Temporal lobe (tissue), 4 donors: ENCODE measurements at places on chromosomes 6 and 20. TPM values are rescaled to one million over a fixed set of nuclear protein-coding genes. Genes with fewer than 3 reads are reported as not detected.

Gene SCRT2
- total RNA-seq, result 4.7 TPM

Gene COL11A2
- 1.2 TPM for total RNA-seq

Gene BFSP1
- 0.49 TPM for total RNA-seq

Gene ABHD16A
- 40.3 TPM for total RNA-seq

Gene ASIP
- total RNA-seq, result not detected

Gene SNRPB2
- 46.7 TPM for total RNA-seq

Gene STX11
- 0.49 TPM for total RNA-seq

Gene TRIM40
- not detected for total RNA-seq

Gene EDN3
- total RNA-seq, result 2.2 TPM

Gene PRICKLE4
- total RNA-seq, result 0.49 TPM

Gene PRPH2
- 3.4 TPM for total RNA-seq

Gene SCGN
- 30.7 TPM for total RNA-seq

Gene MATN4
- total RNA-seq, result not detected

Gene MYB
- 2.5 TPM for total RNA-seq

Gene FLRT3
- 46.0 TPM for total RNA-seq

Gene TRIM15
- not detected for total RNA-seq

Gene BTNL2
- not detected for total RNA-seq

Gene UQCC2
- total RNA-seq, result 10.8 TPM

Gene SGK2
- total RNA-seq, result 0.74 TPM

Gene SIM1
- total RNA-seq, result not detected

Gene PHF3
- total RNA-seq, result 73.8 TPM

Gene CENPQ
- total RNA-seq, result 5.2 TPM

Gene MEP1A
- total RNA-seq, result under 0.01 TPM

Gene NMBR
- 4.7 TPM for total RNA-seq

Gene ZNF334
- total RNA-seq, result 17.5 TPM

Gene CD24
- 964 TPM for total RNA-seq
